ENCODE measurements at places on chromosomes 12 and 14.

GRCh38 chr12:51675071-51675803 lies 84.2 kb downstream of the SCN8A start:
- DNase-seq, result no peak

DNA sequence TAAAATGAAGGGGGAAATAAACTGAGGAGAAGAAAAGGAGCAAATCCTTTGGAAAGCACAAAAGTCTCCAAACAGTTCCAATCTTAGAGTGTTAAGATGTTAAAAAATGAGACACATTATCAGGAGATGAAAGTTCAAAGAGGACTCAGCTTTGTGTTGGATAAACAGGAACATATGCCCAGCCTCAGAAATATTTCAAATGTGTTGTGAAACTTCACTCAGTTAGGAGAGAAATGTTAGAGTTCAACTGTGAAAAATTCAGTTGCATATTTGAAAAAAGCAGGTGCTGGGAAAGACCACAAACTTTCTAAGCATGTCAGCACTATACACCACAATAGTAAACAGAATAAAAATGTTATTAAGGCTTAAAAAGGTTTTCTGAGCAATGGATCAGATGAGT lies 136.8 kb upstream of the PRKD1 start:
- DNase-seq, result no peak

GRCh38 chr14:71524320-71524982 lies 407.8 kb upstream of the RGS6 start:
- no peak for DNase-seq

GRCh38 chr12:89878950-89879349 lies 170.3 kb upstream of the ATP2B1 start:
- no peak for DNase-seq

DNA sequence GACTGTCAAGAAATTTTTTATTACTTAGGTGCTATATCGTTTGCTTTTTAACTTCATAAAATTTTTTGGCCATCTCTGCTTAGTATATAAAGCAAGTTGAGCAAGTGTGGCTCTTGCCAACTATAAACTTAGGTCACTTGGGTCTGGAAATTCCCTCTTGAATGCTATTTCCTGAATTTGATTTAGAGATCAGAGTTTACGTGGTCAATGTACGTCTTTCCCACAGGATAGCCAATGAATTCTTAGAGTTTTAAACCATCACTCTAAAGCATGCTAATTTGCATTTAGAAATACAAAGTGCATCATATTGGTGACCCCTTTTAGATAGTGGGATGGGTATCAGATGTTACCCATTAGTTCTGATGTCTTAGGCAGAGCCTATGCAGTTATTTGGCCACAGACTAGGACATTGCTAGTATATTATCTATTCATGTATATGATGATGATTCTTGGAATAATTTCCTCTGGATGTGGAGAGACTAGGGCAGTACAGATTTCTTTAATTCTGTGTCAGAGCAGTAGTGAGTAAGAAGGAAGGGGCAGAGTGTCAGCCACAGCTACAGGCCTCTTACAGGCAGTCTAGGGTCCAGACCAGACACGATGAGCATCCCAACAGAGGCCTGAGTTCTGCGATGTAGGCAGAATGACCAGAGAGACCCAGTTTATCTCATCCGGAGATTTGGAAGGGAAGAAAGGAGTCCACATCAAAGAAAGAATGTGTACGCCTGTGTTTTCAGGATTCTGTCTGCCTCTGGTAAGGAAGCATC lies 30.3 kb downstream of the SCN8A start:
- DNase-seq, result no peak

- no peak for DNase-seq
Observed at GRCh38 chr14:35405304-35405996, 901 bp upstream of the NFKBIA start.

GRCh38 chr12:92146497-92147224 lies 1.0 kb upstream of the BTG1 start:
- no peak for DNase-seq

DNA sequence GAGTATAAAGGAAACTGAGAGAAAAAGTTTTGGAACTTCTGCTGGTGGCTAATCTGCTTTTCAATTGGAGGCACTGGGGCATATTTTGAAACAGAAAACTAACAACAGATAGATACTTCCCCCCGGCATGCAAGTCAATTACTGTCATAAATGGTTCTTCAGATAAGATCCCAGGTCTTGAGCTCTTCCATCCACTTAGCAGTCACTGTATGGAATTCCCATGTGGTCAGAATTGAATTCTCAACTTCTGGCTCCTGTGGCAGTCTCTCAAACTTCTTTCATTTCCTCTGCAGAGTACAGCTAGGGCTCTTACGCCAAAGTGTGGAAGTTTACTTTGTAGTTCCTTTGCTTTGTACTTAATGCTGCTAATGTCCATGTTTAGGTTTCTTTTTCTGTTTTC lies 452.2 kb downstream of the IPO8 start:
- no peak for DNase-seq

DNA sequence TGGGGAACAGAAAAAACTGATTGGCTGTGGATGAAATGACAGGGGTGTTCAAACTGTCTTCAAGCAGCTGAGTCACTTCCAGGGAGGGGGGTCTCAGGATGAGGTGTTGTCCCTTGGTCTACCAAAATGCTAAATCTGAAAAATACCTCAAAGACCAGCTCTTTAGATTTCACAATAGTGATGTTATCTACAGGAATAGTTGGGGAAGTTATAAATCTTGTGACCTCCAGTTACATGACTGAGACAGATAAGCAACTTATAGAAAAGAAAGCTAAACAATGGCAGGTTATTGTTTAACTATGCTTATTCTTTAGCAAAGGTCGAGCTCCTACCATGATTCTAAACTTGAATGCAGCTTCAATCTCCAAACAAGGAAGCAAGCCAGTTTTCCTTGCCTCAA lies 125.4 kb downstream of the SYT10 start:
- no peak for DNase-seq

DNA sequence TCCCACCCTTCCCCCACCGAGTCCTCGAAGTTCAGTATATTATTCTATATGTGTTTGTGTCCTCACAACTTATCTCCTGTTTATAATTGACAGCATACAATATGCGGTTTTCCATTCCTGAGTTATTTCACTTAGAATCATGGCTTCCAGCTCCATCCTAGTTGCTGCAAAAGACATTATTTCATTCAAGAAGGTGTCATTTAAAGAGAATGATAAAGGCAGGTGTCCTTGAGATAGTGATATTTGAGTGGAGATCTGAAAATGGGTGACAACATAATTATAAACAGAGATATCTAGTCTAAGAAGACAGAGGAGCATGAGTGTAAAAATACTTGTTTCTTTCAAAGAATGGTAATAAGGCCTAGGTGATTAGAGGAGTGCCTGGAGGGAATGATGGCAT lies 876.8 kb downstream of the SLC6A15 start:
- no peak for DNase-seq

- DNase-seq, result no peak
Observed at GRCh38 chr14:32495435-32495734, 166.3 kb downstream of the AKAP6 start.

DNA sequence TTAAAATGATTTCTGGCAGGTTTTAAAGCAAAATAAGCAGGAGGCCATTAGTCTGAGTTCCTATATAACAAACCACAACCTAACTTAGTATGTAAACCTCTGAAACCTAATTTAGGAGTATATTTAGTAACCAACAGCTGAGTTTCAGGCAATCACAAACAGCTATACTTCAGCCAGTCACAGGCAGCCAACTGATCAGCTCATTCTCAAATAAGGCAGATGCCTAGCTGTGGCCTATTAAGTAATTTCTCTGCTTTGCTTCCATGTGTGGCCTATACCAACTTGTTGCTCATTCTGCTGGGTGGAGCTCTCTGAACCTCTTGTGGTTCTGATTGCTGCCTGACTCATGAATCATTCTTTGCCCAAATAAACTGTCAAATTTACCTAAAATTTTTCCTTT lies 408.9 kb upstream of the FBXO33 start:
- DNase-seq, result no peak

DNA sequence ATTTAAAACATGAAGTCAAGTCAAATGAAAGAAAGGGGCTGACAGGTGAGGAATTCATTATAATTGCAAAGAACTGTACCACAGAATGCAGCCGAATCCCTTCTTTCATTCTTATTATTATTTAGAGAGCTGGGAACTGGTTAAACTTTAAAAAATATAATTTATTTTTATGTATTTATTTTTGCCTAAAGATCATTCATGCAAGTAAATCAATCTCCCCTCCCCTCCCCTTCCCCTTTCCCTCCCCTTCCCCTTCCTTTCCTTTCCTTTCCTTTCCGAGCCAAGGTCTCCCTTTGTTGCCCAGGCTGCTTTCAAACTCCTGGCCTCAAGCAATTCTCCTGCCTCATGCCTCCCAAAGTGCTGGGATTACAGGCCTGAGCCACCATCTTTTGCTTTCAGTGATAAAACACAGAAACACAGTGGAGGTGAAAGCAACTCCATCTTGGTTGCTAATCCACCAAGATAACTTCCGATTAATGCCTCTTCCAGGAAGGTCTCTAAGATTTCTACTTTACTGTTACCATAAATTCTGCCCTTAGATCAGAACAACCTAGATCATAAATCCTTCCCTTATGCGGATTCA lies 6.0 kb upstream of the UBC start:
- no peak for DNase-seq

GRCh38 chr12:82430541-82431145 lies 72.3 kb downstream of the METTL25 start:
- no peak for DNase-seq

GRCh38 chr12:57718641-57719528 lies 19.7 kb downstream of the AGAP2 start:
- no peak for DNase-seq

DNA sequence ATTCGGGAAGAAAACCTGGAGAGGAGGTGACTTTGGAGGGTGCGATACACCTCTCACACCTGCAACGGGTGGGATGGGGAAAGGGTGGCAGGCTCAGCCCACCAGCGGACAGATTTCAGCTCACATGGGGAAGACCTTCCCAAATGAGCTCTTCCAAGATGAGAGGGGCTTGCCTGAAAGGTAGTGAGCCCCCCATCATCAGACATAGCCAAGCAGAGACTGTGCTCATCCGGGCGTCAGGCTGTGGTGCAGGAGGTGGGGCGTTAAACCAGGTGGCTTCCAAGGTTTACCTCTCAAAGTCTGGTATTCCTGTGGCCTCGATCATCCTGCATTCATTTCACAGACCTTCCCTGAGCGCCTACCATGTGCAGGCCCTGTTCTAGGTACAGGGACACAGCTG lies 105.4 kb upstream of the FKBP4 start:
- DNase-seq, result no peak

DNA sequence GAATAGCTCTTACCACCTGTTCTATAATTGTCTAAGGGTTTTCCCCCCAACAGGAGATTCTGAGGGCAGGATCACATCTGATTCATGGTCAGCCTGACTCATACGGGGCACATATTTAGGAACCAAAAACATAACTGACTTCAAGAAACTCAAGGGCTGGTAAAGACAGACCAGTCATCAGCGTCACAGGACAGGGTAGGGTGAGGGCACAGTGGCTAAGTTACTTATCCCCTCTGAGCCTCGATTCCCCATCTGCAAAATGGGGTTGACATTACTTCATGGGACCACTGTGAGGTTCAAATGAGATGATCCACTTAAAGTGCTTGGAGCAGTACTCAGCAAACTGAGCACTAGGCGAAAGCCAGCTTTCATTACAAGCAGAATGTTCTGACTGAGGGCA lies 606 bp downstream of the CINP start:
- no peak for DNase-seq

DNA sequence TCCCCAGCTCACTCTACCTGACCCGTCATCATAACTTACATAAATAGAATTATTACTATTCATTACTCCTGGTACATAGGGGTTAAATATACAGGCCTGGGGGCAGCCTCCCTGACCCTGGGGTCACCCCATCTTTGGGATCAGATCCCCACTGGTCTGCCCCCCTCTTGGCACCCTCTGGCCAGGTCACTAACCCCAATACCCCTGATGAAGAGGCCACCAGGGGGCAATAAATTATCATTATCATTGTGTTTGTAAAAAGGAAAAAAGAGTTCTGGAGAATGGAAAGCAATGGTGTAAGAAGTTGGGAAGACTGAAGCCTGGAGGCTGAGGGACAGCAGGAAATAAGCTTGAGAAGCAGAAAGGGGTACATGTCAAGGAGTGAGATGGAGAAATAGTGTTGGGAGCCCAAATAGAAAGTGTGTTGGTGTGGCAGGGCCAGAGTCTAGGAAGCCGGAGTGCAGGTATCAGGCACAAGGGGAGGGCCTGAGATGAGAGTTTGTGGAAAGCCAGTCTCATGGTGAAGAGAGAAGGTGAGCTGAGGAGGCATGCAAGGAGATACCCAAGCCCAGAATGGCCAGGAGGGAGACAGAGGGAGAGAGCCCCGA lies 6.1 kb upstream of the AAAS start:
- DNase-seq, result no peak

DNA sequence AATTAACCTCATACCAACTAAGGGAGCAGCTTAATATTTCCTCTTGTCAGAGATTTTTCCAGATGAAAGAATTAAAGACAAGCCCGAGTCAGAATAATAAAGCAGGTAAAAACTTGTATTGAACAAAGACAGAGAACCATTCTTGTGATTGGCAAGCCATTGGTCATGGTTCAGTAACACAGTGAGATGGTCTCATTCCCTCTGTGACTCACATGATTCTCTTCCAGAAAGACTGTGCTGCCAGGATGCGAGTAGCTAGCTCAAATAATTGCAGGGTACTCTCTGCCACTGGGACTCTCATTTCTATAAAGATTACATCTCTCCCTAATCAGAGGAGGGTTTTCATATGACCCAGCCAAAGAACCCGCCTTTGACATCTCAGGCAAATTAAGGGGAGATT lies 179.4 kb downstream of the PHLDA1 start:
- DNase-seq, result no peak

GRCh38 chr14:84098261-84098660 lies 1431.7 kb upstream of the FLRT2 start:
- DNase-seq, result no peak

DNA sequence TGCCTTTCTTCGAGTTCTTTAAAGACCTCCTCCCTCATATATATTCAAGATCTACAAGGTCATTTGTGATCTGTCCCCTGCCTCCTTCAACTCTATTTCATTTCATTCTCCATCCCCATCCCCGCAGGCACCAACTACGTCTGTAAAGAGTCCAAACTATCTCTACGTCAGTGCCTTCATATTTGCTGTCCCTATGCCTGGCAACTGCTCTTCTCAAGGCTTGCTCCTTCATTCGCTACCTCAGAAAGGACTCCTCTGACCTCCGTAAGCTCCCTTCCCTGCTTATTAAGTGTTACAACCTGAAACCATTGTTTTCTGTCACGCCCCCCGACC lies 650 bp downstream of the LLPH start:
- DNase-seq, result no peak

Measured in stimulated activated CD8-positive, alpha-beta memory T cell treated with anti-CD3 and anti-CD28 coated beads, Interleukin-2, amount 100 ng/mL, for 1 hour (primary cell).